Stimulated activated CD4-positive, alpha-beta T cell treated with anti-CD3 and anti-CD28 coated beads, TNF-alpha, amount 100 ng/mL, for 24 hours (primary cell): ENCODE measurements at places on chromosomes 5 and 9.

DNA sequence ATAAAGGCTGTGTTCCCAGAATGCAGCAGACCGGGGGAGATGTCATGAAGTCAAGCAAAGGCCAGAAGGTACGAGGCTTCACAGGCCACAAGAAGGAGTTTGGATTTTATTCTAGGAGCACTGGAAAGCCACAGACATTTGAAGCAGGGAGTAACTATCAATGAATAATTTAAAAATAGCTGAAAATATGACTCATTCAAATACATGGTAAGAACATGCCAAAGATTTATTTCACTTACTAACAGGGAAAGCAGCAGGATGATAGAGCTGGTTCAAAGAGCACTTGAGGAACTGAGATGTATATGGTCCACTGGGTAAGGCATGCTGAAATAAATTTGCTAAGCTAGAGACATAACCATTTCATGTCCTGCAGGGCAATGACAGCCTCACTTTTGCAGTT, 53.2 kb downstream of the MSX2 start:
- no peak for DNase-seq

DNA sequence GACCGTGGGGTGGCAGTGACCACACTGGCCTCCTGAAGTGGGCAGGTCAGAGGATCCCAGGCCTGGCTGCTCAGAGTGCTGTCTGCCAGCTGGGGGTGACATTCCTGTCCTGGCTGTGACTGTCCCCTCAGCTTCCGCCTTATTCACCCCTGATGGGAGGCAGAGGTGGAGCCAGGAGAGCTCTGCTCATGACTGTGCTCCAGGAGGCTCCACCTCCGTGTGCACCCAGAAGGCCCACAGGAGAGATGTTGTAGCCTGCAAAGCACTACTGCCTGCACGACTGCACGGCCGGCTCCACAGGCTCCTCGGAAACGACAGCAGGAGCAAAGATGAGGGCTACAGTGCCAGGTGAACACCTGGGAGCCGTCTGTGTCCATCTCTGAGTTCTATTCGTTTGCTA, 60.9 kb downstream of the ROPN1L start:
- no peak for DNase-seq

- DNase-seq, result no peak
Measured at GRCh38 chr5:149550268-149550583, 1.0 kb downstream of the CSNK1A1 start.

- DNase-seq, result no peak
Measured at GRCh38 chr9:71937898-71938297, 26.5 kb downstream of the C9orf85 start.

GRCh38 chr5:123112196-123112595, 23.2 kb downstream of the PRDM6 start:
- no peak for DNase-seq

DNA sequence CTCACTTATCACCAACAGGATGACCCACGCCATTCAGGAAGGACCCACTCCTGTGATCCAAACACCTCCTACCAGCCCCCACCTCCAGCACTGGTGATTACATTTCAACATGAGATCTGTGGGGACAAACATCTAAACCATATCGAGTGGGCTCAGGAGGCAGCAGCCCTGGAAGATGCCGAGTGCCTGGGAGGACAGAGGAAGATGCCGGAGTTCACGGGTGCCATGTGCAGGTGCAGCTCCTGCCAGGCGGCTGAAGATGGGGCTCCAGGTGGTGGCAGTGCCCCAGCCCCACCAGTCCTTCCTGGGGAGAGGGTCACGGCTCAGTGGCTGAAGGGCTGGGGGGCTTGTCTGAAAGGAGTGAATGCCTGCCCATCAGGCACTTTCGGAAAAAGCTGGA, 6.1 kb upstream of the CEP72 start:
- no peak for DNase-seq
